ENCODE measurements at places on chromosomes 3 and 15.

GRCh38 chr15:55707518-55707917, 35.4 kb downstream of the PRTG start:
- DNase-seq = no peak

GRCh38 chr3:8773941-8774542, 4.6 kb upstream of the OXTR start:
- peak; percentile 21 for DNase-seq

DNA sequence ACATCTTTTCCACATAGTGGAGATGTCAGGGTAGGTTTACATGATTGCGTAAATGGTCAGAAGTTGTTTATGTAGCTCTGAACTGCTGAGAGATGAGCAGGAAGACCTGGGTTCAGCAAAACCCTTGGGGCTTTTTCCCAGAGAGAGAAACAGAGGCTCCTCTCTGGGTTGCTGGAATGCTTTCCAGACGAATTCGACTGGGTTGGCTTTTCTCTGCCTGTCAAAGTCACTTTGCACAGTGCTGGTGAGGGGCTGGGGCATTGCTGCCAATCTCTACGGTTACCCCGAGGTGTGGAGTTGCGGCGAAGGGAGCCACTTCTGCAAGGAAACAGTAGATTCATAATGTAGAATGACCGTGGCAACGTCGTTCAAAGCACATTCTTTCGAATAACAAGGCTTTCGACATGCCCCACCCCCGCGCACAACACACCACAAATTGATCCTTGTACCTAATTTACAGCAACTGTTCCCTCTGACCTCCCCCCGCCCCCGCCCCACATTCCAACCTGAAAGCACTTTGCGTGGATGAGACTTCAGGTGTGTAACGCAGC, 950 bp upstream of the CNTN4 start:
- DNase-seq = no peak

GRCh38 chr15:49044766-49045606, 1.3 kb downstream of the SECISBP2L start:
- no peak for DNase-seq

DNA sequence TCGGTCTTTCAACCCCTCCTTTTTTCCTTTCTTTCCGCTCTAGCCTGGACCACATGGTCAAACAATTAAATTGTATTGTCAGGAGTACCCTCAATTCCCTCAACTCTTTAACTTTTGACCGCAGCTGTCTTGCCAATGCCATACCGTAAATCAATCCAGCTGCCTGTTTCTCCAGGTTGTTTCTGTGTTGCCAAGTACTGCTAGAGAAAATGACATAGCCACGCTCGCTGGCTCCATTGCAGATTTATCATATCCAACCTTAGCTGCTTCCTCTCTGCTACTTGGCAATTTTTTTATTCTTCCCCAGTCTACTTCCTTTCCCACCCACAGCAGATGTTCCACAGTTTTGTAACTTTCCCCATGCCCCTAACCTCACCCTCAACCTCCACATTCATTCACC, 60.0 kb downstream of the ZNF385D start:
- no peak for DNase-seq

DNA sequence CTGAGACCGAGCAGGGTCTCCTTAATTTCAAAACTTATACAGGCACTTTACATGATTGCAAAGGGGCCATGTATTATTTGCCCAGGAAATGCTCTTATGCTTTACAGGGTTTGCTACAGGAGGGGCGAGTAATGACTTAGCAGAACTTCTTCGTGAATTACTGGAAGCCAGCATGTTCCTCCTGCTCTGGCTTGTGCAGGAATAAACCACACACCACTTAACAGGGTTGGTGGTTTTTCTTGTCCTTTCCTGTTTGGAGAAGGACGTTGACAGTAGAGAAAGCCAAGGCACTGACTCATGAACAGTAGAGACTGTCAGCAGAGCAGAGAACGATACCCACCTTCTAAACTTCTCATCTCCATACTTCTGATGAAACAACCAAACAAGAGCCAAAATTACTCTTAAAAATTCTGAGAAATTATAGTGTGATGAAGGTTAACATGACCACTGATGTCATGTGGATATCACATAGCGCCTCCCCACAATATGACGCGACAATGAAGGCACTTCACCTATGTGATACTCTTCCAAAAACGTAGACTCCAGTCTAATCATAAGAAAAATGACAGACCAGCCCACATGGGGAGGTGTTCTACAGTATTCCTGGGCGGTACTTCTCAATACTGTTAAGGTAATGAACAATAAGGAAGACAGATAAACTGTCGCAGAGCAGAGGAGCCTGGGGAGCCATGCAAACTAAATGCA, 24.7 kb upstream of the MCTP2 start:
- no peak for DNase-seq

DNA sequence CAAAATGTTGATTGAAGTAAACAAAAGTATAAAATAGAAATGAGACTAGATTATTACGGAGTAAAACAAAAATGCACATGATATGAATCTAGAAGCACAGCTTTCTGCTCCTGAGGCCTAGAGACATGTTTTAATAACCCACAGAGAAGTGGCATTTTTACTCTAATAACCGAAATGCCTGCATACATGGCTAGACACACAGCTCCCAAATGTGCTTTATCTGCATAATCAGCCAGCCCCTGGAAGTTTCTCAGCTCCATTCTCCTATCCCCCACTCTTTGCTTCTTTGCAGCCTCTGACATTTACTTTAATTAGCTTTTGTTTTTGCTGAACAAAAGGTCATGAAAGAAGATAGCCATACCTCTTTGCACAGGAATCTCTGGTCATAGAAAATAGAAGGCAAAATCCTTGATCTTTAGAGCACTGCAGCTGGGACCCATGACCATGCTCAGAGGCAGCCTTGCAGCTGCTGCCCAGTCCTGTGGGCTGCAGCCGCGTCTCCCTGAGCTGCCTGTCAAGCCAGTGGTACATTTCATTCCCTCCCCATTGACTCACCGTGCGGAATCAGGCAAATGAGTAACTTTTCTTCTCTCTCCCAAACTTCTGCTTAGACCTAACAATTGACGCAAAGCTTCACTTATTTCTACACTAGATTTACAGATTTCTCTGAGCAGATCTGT, at the start of gene VEPH1:
VEPH1 (minus strand) TSS at position 501 of the 680 bp plus-strand sequence. CDS start 8,067 bp downstream, outside the sequence.
- DNase-seq = no peak

GRCh38 chr3:161401389-161401788, 30.1 kb upstream of the SPTSSB start:
- no peak for DNase-seq

- DNase-seq = no peak
Observed at GRCh38 chr3:165549037-165549436, 288.2 kb downstream of the BCHE start.

All from globus pallidus (tissue), 1 donor.